ENCODE measurements at places on chromosomes 7 and 10. TPM values are rescaled to one million over a fixed set of nuclear protein-coding genes. Genes with fewer than 3 reads are reported as not detected.

Gene TEX36
- not detected for polyA plus RNA-seq

Gene PDE6C
- polyA plus RNA-seq, result 0.06 TPM

Gene PARD3
- 27.5 TPM for polyA plus RNA-seq

Gene PTPRN2
- polyA plus RNA-seq, result 4.4 TPM

Gene RBM20
- 0.68 TPM for polyA plus RNA-seq

Gene TNKS2
- polyA plus RNA-seq, result 22.2 TPM

Gene USP6NL
- 8.5 TPM for polyA plus RNA-seq

Gene VAX1
- polyA plus RNA-seq, result not detected

GRCh38 chr7:6727663-6728062, 20.9 kb upstream of the ZNF12 start:
- DNase-seq, result no peak

DNA sequence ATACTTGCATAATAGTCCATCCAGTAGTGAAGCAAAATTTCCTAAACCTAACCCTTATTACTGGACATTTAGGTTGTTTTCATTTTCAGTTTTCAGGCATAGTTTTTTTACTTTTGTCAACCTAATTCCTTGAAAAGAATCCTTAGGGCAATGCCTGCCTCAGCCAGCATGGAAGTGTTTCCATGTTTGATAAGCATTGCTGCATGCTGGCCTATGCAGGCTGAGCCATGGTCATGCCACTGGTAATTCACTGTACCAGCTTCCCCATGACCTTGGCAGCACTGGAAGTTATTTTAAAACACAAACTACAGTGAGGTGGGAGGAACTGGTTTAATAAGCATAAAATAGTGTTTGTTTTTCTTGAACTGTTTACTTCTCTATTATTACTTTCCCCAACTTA, 27.8 kb upstream of the PLCE1 start:
- no peak for DNase-seq

GRCh38 chr7:1892011-1892965, 222.2 kb downstream of the ELFN1 start:
- DNase-seq, result no peak

DNA sequence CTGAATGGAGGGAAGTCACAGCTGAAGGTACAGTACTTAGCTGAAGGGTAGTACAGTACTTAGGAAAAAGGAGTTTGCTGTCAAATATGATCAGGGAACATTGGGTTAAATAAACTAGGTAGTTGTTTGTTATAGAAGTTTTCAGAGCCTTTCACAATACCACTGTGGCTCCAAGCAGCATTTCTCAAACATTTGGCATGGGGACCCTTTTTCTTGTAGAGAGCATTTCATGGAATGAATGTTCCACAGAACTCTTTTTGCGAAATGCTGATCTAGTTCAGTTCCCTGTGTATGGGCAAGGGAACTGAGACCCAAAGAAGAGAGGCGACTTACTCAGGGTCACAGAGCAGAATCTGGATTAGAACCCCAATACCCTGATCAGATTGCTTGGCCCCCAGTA, 31.5 kb upstream of the DDX50 start:
- no peak for DNase-seq

DNA sequence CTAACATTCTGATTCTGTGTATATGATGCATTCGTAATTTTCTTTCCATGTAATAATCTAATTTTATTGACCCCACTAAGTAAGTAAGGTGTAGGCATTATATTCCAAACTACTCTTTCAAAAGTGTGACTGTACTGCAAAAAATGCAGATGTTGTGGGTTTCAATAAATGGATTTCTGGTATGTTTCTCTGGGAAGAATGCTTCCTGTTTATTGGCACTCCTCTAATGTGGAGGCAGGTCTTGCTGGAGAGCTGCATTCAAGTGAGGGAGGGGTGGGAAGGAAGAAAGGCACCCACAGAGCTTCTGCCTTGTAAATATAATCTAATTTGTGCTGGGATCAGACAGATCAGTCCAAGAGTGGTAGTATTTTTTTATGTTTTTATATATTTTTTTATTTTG, 23.9 kb downstream of the ST7 start:
- no peak for DNase-seq

DNA sequence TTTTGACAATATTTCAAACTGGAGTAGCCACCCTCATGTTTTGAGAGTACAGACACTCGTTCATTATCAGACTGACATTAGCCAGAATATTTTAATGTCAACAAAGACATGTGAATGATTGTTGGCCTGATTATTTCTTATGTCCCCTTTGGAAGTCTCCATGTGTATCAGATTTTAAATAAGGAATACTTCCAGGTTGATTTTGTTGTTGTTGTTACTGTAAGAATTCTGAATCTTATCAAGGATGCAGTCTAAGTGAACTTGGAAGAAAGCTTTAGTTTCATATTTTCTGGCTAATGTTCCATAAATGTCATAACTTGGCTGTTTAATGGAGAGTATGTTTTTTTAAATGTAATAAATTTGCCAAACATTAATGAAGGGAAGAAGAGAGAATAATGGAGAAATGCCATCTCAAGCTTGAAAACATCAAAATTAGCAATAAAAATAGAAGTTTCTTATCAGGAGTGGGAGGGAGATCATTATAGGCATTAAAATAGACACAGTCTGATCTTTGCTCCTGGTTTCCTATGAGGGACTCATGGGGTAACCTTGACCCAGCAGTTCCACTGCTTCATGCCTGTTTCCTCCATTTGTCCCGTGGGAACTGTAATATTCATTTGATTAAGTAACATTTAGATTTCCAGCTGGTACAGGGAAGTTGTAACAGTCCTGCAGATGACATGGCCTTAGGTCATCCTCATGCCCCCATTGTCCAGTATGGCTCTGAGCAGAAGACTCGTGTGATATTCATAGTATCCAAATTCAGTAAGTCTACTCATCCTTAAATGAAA, 122.4 kb upstream of the KIAA1217 start:
- peak; percentile 18 for DNase-seq

DNA sequence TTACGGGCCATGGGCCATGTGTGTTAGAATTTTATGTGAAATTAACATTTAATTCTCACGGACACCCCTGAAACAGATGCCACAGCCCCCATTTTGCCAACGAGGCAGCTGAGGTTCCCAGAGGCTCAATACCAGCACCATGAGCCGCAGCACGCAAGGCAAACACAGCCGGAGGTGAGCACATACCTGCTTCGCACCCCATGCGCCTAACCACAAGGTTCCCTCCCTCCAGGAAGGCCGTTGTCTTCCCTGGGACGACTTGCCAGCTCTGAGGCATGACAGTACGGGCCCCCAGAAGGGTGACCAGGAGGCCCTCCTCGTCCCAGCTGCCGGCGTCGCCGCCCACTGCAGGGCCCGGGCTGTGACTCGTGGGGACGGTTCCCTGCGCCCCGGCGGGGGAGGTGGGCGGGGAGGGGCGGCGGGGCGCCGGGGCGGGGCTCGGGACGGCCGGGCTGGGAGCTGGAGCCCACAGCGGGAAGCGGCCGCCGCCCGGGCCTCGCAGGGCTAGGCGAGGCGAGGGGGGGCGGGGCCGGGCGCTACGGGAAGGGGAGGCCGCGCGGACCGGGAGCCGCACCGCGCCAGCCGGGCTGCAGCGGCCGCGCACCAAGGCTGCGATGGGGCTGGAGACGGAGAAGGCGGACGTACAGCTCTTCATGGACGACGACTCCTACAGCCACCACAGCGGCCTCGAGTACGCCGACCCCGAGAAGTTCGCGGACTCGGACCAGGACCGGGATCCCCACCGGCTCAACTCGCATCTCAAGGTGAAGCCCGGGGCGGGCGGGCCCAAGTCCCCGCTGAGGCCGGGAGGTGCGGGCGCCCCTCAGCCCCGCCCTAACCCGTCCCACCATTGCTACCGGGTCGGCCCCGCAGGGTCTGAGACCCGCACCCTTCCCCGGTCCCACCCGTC, at the start of gene CAV2:
Gene CAV2 (plus strand): TSS at position 571 of the 910 bp plus-strand sequence. CDS start 44 bp downstream, at position 615.
- DNase-seq, result no peak

- no peak for DNase-seq
Measured at GRCh38 chr7:113891031-113891350, 27.8 kb downstream of the PPP1R3A start.

DNA sequence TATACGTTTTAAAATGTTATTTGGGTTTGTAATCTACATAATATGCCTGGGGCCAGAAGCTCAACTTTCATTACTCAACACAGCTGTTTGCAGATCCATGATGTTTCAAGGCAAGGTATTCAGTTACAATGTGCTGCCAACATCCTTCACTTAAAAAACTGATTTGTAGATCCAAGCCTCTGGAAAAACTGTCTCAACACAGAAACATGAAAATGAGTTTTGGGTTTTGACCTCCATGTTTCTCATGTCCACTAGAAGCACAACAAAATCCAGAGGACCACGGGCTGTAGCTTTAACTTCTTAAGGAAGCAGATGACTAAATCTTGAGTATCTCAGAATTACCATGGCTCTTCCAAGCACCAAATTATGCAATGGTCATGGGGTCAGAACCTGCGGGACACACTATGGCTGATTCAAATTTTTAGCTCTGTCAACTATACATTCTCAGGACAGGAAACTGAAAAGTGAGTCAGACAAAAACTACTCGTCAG, 247.1 kb upstream of the GRB10 start:
- no peak for DNase-seq

DNA sequence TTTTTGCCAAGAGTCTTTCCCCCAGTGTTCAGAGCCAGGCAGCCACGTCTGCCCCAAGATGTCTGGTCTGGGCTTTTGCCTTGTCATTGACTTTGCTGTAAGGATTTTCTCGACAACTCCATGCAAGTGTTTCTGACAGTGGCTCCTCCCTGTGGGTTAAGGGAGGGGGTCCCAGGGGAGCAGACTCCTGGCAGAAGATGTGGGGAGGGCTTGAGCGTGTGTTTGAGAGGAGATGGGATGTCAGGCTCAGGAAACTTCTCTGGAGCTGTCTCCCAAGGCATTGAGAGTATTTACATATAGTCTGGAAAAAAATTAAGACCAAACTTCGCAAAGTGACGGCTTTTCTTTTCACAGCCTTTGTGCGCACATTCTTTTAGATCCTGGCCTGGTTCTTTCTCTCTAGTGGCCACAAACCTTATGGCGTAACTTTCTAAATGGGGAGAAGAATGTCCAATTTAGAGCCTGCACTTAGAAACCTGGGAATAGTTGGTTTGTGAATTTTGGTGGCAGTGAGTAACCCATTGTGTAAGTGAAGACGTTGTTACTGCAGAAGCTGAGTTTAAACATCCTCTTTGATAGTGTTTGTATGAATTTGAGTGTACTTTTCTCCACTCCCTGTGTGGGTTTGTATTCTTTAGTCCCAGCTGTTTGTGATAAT, 201.5 kb downstream of the LRMDA start:
- DNase-seq, result no peak

GRCh38 chr10:118840071-118840775, 85.5 kb upstream of the CACUL1 start:
- no peak for DNase-seq

DNA sequence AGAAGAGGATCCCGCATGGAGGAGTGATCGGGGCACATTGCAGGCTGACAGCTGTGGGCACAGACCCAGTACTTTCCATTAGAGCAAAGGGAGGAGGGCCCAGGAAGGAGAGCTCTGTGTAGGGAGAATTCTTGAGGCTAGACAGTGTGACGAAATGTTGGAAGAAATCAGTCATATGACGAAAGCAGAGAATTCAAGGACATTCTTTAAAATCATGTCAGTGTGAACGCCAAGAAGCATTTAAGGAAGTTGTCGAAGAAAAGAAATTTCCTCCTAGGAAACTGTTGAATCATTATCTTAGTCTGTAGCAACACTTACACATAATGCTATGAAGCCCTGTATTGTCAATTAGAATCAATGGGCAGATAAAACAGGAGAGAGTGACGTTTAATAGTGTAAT, 191.3 kb upstream of the ADARB2 start:
- no peak for DNase-seq

DNA sequence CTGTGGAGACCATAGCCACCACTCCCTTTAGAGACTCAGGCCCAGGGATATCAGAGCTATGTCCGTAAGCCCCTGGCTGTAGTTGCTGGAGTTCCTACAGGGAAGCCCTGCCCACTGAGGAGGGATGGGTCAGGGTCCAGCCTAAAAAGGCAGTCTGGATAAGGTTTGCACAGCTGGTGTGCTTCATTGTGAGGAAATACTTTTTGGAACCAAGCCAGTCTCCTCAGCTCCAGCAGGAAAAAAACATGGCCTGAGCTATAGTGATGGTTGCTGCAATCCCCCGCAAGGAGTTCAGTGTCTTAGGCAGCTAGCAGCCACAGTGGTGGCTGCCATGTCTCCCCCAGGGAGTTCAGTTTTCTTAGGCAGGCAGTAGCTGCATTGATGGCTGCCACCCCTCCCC, 52.6 kb upstream of the CYP2C8 start:
- no peak for DNase-seq

GRCh38 chr10:74991435-74991834, 120.0 kb upstream of the SAMD8 start:
- DNase-seq, result no peak

- no peak for DNase-seq
Measured at GRCh38 chr7:43201912-43202311, 89.5 kb downstream of the HECW1 start.

GRCh38 chr10:91924212-91925021, 847 bp downstream of the BTAF1 start:
- DNase-seq, result no peak

DNA sequence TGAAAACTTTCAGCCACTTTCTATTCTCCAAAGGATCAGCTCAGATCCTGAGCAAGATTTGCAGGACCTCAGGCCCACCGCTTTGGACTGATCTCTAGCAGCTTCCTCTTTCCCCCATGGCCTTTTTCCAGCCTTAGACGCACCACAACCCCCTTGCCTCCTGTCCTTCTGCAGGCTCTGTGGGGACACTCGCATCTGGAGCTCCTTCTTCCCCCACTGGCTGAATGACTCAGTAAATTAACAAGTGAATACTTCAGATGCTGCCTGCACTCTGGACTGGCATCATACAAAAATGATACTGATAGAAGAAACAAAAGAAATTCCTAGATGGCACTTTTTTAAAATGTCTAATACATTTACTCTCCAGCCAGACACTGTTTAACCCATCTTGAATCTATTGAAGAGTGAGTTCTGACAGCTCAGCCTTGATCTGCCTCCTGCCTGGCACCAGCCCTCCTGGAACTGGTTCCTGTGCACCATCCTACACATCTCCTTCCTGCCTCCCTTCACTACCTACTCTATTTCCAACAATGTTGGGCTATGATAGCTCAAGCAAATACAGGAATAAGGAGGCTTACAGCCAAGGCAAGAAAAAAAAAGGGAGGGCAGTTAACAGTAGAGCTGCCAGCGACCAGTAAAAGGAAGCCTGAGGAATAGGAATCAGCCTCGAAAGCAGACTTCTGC, 3.3 kb downstream of the FRMPD2 start:
- DNase-seq, result no peak

GRCh38 chr7:91299952-91300775, 35.9 kb downstream of the FZD1 start:
- no peak for DNase-seq

Data from urinary bladder (tissue), 4 donors.